Esophagus squamous epithelium (tissue), 5 donors: ENCODE measurements at places on chromosomes 6 and 20. TPM values are rescaled to one million over a fixed set of nuclear protein-coding genes. Genes with fewer than 3 reads are reported as not detected.

- DNase-seq, result no peak
Measured at GRCh38 chr6:3803627-3804468, 45.3 kb upstream of the FAM50B start.

GRCh38 chr6:1322696-1323219 is 10.9 kb downstream of the FOXQ1 start:
- no peak for DNase-seq

- no peak for DNase-seq
Measured at GRCh38 chr6:107386340-107386739, 73.0 kb downstream of the PDSS2 start.

DNA sequence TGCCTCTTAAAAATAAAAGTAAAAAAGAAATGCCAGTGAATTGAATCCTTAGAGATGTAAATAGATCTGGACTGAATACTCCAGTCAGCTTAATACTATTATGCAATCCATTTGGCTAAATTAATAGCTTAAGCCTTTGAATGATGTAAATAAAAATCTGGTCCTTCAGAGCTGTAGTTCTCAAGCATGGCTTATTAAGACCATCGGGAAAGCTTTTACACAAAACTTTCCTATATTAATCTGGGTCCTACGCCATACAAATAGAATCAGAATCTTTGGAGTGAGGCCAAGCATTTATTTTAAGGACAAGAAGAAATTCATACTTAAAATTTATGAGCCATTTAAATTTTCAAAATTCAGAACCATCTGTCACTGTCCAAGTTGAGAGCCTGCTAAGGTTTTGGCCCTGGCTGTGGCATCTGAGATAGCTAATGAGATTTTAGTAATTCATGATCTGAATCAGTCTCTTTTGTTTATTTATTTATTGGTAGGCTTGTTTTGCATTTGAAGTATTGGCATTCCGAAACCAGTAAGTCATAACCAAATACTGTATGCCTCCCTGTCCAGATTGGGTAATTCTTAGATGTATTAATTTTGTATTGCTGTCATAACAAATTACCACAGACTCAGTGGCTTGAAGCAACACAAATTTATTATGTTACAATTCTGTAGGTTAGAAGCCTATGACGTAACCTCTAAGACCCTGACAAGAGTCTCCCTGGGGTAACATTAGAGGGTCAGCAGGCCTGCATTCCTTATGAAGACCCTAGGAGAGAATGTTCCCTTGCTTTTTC is 228.1 kb upstream of the RAB32 start:
- DNase-seq, result no peak

- no peak for DNase-seq
Measured at GRCh38 chr6:156150391-156150790, 626.8 kb upstream of the ARID1B start.

GRCh38 chr6:586553-586952 is 70.3 kb downstream of the HUS1B start:
- no peak for DNase-seq

- no peak for DNase-seq
Measured at GRCh38 chr6:126662966-126663365, 323.1 kb downstream of the CENPW start.

DNA sequence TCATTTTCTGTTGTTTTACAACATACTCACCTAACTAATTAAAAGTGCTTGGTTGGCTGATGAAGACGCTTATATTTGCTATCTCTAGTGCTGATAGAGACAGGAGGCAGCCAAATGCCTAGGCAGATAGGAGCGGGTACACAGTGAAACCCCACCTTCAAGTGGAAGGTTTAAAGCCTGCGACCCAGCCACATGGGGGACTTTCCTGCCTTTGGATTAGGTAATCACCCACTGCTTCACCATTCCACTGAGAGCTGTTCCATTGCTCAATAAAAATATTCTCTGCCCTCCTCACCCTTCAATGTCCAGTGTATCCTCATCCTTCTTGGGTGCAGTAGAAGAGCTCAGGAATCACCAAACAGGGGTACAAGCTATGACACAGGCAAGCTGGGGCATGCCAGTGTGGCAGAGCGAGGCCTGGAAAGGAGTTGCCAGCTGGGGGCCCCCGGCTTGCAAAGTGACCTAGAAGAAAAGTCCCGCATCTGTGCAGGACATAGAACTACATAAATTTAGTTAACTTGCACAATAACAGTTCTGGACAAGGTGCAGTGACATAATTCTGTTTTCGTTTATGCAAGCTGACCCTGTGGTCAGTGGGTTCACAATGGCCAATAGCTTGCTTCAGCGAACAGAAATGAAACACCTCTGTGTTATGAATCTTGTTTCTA is 112.0 kb upstream of the MLIP start:
- no peak for DNase-seq

DNA sequence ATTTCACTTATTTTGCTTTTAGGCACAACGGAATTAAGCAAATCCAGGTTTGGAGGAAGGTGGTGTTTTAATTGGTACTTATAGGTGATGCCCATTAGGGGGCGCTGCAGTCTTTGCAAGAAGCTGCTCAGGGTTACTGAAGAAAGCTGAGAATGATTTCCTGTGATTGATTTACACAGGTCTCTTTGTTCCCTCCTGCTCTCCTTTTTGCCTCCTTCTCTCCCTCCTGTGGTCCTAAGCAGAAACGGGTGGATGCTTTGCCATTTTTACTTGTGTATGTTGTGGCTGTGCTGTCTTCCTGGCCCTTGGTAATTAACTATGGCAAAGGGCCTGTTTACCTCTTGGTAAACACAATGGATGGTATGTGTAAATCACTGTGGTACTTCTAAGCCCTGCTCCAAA is 97.8 kb downstream of the ANKS1A start:
- DNase-seq, result no peak

DNA sequence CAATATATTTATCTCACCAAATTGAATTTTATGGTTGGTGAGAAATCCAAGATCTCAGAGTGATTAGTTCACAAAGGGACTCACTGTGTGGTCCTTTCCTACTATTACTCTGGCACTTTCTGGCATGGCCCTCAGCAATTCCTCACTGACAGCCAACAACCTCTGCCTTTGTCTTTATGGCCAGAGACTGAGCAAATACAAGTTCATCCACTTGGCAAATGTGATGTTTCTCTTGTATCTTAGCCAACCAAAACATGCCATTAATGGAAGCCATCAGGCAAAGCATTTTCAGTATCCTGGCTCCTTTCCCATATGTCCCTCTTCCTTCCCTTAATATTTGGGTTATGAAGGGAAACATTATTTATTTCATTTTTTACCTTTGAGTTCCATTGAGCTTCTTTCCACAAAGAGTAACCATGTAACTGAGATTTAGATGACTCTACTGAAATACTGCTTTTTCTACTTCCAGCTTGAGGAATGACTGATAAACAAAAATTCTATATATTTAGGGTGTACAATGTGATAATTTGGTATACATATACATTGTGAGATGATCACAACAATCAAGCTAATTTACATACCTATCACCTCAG is 30.8 kb upstream of the SMLR1 start:
- DNase-seq, result no peak

GRCh38 chr6:40900791-40901190 is 138.2 kb downstream of the UNC5CL start:
- DNase-seq, result no peak

- no peak for DNase-seq
Measured at GRCh38 chr20:7776148-7776547, 164.1 kb downstream of the HAO1 start.

DNA sequence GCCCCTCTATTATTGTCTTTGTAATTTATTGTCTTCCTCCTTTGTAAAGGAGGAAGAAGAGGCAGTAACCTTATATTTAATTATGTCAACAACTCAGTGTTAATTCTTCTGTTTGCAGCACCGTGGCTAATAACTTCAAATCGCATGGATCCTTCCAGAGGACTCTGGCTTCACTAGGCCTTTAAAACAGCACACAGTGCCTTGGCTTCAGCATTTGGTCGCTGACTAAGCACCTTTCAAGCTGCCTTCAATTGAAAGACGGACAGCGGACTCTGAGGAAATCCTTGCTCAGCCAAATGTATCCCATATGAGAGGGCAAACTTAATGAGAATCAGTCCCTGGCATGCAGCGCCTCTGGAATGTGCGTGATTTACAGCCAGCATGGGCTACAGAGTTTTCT is 64.2 kb downstream of the SGK1 start:
- DNase-seq, result no peak

DNA sequence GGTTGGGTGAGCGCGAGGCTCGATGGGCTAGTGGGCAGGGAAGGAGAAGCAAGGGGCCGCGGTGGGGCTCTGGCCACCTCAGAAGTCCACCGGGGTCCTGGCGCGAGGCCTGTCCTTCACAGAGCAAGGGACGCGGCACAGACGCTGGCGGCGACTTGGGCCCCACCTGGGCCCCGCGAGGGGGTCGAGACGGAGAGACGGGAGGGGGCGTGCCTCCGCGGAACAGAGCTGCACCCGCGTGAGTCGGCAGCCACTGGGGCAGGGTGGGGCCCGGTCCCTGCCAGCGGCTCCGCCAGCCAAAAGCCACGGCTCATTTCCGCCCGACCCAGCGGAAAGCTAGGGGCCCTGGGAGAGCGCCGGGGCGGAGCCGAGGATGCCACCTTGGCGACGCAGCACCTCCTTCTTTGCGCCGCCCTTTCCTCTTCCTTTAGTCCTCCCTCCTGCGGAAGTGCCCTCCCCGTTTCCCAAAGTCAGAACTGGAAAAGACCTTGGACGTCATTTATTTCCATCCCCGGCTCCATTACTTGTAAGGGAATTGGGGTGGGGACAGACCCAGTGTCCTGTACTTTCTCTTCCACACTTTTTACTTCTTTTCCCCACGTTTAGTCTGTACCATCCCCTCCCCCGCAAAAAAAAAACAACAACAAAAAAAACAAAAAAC is at the start of gene CUL7:
Gene CUL7 (minus strand): TSS at position 307 of the 661 bp plus-strand sequence. CDS start 1,063 bp downstream, outside the sequence.
- peak; percentile 54 for DNase-seq

DNA sequence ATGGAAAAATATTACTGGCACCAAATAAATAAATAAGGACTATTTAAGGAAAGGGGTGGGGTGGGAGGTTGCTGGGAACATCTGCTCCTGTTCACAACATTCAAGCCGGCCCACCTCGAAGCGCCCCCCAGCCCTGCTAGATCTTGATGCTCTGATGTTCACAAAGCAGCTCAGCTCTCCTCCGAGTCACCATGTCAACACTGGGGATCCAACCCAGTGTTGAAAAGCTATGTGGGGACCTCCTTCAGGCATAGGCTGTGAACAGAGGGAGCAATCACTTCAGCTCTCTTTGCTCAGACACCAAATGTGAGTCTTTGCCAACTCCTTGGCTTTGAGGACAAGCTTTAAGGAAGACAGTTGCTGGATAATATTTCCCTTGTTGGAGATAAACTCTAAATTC is 176.8 kb upstream of the NT5E start:
- DNase-seq, result no peak

GRCh38 chr6:14671261-14671681 is 553.7 kb downstream of the CD83 start:
- no peak for DNase-seq

DNA sequence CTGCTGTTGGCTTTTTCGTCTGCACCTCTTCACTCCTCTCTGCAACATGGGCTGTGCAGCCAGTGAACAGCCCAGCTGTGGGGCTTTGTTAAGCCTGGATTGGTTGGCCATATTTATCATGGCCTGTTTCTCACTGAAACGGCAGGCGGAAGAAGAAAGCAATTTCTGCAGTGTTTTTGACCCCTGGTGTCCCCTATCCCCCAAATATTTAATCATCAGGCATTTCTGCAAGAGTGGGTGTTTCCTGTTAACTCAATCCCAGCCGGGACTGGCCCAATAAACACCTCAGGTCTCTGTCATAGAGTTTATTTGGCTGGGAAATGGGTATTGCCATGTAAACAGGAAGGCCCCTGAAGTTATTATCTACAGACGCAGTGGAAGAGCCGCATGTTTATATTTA is 174.8 kb upstream of the SUPT3H start:
- no peak for DNase-seq

- DNase-seq, result no peak
Measured at GRCh38 chr6:1612299-1612973, 2.7 kb downstream of the FOXC1 start.

GRCh38 chr6:168035661-168036545 is 38.4 kb downstream of the KIF25 start:
- no peak for DNase-seq

- DNase-seq, result peak; percentile 8
Measured at GRCh38 chr6:11143394-11144371, 32.2 kb upstream of the ERVFRD-1 start.

SASH1 gene
- 62.7 TPM for total RNA-seq

ARMC2 gene
- 0.66 TPM for total RNA-seq

MAP1LC3A gene
- 24.6 TPM for total RNA-seq

ELOVL4 gene
- total RNA-seq, result 7.4 TPM

MAS1 gene
- total RNA-seq, result not detected

SDHAF4 gene
- total RNA-seq, result 2.0 TPM

SNRPB gene
- 310 TPM for total RNA-seq

DZANK1 gene
- 5.2 TPM for total RNA-seq

ERGIC3 gene
- 260 TPM for total RNA-seq

TPBG gene
- total RNA-seq, result 18.2 TPM

TREM2 gene
- 0.70 TPM for total RNA-seq

ANGPT4 gene
- 0.09 TPM for total RNA-seq

REV3L gene
- 47.1 TPM for total RNA-seq
